ENCODE measurements at places on chromosomes 3 and 15.

- no peak for DNase-seq
Measured at GRCh38 chr15:74913041-74913440, 6.4 kb upstream of the FAM219B start.

- DNase-seq: no peak
Measured at GRCh38 chr15:101406036-101406435, 83.5 kb downstream of the PCSK6 start.

DNA sequence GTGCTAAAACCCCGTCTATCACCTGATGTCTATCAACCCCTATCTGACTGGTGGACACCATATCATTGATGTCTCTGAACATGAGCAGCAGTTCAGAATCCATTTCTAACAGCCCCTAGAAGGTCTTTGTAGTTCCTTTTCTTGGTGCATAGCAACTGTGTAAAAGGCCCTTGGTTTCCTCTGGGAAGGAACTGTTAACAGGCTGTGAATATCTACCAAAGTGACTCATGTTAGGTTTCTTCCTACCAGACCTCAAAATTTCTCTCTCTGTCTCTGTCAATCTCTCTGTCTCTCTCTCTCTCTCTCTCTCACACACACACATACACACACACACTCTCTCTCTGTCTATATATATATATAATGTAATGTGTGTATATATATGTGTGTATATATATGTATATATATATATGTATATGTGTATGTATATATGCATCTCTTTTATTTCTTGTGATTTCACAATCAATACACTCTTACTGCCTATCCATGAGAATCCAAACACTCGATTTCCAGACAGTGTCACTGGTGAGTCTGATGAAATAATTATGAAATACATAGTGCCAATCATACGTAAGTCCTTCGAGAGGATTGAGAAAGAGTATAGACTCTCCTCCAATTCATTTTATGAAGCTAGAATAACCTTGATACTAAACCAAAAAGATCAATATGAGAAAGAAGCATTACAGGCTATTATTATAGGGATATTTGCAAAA lies 335.9 kb upstream of the SLCO3A1 start:
- no peak for DNase-seq

DNA sequence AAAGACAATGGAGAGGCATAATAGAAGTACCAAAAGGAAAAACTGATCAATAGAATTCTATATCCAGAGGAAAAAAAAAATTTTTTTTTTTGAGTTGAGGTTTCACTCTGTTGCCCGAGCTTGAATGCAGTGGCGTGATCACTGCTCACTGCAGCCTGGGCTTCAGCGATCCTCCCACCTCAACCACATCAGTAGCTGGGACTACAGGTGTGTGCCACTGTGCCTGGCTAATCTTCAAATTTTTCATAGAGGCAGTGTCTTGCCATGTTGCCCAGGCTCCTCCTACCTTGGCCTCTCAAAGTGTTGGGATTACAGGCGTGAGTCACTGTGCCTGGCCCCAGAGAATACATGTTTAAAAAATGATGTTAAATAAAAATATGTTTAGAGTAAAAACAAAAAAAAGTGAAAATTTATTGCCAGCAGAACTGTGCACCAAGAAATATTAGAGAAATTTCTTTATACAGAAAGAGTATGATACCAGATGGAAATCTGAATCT lies 154.3 kb upstream of the ZBTB20 start:
- no peak for DNase-seq

All from Ammon's horn (tissue), 1 donor.